ENCODE measurements at places on chromosomes 7 and 10.

GRCh38 chr7:24301703-24302102, 17.7 kb downstream of the NPY start:
- no peak for DNase-seq

DNA sequence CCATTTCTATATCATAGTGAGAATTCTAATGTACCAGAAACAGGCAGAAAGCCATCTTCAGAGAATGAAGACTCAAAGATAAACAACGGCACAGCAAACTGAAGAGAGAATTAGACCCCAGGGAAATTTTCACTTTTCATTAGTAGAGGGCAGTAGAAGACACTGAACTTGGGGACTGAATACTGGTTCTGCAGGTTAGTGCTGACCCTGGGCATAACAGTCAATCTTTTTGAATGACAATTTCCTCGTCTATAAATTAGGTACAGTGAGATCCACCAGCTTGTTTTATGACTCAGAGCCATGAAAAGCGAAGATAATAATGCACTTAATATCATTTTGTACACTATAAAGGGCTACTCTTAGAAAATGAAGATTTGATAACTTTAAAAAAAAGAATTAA, 13.7 kb downstream of the FKBP14 start:
- no peak for DNase-seq

- no peak for DNase-seq
Observed at GRCh38 chr7:156793334-156793733, 99.6 kb downstream of the LMBR1 start.

DNA sequence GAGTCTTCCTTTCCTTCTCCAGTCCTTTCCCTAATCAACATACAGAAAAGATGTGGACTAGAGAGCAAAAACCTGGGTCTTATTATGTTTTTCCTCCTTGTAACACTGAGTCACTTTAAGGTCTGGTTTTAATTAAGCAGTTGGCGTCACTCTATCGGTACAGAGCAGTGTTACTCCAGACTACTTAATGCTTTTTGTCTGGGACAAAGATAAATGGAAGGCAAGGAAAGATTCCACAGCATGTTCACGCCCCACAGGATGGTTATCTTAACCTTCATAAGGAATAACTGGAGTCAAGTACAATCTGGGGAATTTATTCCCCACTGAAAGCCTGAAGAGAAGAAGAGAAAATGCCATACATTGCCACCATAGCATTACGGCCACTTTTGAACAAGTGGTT, 145.7 kb downstream of the ELAPOR2 start:
- no peak for DNase-seq

DNA sequence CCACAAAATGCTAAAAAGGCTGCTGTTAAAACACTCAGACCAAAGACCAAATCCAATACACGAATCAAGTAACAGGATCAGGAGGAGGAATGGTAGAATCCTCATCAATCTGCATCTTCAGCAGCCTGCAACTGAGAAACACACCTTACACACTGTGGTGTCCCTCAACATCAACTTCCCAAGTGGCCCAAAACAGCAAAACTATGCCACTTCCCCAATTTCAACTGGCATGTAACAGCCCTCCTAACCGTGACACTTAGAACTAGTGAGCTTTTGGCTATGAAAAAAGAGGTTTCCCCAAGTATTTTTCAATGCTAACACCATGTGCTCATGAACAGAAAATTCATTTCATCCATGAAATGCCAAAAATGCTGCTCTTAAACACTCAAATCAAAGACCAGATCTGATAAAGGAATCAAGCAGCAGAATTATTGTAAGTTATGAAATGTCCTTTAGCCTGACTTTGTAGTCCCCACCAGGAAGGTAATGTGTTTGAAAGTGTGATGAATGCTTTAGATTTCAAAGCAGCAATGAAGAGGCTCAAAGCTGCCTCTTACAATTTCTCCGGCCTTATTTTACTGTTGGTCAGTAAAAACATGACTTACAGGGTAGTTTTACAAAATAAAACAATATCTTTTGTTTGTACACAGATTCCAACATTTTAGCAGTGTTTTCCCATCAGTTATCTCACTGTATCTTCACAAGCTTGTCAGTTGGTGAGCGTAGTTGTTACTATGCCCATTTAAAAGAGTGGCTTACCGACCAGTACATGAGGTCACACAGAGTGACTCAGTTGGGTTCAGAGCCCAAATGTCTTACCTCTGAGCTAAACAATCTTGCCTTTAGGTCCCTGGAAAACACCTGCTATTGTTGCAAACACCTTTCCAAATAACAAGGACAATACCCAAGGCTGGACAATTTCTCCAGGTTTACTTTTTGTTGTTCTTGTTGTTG, 65.7 kb upstream of the ASAH2 start:
- peak; percentile 59 for DNase-seq

DNA sequence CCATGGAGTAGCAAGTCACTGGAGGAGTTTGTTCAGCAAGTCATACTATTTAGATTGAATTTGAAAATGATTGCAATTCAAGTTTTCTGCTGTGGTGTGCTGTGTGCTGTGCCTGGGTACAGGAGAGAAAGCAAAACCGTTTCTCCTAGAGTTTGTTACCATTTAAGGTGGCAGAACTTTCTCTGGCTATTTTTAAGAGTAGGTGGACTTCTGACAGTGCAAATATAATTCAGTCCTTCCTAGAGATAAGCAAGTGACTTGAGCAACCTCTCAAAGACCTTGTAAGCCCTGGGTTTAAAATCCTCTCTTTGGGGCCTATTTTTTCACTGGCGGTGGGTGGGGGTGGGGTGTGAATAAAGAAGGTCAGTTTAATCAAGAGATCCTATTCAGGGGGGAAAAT, 42.9 kb upstream of the FGL2 start:
- DNase-seq, result no peak

GRCh38 chr10:7942859-7943258, 111.6 kb upstream of the GATA3 start:
- DNase-seq, result no peak

- peak; percentile 21 for DNase-seq
Observed at GRCh38 chr7:111796671-111797070, 234.4 kb upstream of the IMMP2L start.

DNA sequence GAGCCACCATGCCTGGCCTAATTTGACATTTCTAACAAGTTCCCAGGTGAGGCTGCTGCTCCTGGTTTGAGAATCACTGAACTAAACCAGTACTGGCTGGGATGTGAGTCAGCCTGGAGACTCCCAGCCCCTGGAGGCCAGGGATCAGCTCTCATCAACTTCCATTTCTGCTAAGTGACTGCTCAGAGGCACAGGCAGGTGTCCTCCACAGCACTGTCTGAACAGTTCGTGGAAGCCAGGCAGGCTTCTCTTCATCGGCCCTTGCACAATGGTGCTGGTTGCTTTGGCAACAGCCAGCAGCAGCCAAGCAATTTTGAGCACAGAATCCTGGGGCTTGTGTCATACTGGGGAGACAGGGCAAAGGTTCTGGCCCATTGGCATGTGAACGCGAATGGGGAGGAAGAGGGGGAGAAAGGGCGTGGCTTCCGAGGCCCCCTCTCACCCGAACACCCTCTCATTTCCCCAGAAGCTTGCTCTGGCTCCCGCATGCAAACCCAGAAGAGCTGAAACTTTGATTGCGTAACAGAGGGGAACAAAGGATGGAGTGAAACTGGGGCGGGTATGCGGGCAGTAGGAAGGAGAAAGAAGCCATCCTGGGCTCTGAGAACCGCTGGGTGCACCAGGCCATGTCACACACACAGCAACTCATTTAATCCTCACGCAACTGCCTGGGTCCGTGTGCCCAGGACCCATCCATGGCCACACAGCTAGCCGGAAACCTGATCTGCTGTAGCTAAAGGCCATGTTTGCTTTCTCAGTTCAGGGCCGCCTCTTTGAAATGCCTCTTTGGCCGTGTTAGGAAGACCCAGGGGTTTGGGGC, 9.0 kb upstream of the POR start:
- DNase-seq, result no peak

GRCh38 chr7:148116829-148117403, 473.6 kb upstream of the C7orf33 start:
- DNase-seq, result no peak

- no peak for DNase-seq
Observed at GRCh38 chr7:44646921-44647636, 40.7 kb downstream of the OGDH start.

DNA sequence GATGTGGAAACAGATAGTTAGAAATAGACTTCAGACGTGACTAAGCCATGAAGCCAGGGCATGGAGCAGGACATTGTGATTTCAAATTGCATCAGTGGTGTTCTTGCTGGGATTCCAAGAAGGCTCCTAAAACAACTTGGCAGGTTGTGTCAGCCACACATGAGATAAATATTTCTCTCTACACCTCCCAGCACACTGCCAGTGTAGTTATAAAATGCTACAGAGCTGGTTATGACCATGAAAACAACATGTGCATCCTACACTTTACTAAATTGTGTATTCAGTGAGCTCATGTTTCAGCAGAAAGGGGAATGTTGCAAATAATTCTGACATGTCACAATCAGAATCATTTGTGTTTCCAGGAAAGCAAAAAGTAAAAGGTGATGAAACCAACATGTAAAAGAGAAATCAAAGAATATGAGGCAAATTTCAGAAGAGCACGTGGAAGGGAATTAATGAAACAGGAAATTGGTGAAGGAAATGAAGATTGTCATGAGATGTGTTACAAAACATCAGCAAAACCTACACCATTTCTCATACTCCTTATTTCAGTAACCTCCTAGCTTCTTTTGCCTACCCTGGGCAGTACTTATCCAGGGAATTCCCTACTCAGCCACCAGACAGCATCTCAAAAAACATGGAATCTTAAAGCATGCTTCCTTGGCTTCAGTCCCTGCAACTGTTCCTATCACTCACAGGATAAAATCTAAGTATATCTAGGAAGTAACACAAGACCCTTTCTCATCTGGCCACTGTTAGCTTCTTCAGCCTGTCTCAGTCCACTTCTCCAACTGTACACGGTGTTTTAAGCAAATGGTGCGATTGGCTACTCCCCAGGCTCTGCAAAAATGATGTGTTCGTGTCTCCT, 5.8 kb upstream of the CYP3A7 start:
- DNase-seq, result no peak

DNA sequence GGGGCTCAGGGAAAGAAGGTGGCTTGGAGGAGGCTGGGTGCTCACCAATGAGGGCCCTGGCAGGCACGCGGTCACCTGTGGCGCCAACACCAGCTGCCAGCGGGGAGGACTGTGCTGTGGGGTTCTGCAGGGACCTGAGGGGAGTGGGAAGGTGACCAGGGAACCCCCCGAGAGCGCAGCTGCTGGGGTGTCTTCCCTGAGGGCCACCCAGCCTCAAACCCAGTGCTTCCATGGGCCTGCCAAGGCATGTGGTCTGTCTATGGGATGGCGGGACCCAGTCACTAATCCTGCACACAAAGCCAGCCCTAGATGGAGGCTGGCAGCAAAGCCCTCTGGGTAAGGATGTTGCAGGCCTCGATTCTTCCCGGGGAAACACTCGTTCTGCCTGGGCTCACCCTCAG, 117.1 kb downstream of the EBF3 start:
- DNase-seq, result no peak

- DNase-seq, result no peak
Observed at GRCh38 chr10:132149271-132149670, 37.5 kb upstream of the DPYSL4 start.

- no peak for DNase-seq
Observed at GRCh38 chr7:133428876-133429275, 176.0 kb downstream of the EXOC4 start.

DNA sequence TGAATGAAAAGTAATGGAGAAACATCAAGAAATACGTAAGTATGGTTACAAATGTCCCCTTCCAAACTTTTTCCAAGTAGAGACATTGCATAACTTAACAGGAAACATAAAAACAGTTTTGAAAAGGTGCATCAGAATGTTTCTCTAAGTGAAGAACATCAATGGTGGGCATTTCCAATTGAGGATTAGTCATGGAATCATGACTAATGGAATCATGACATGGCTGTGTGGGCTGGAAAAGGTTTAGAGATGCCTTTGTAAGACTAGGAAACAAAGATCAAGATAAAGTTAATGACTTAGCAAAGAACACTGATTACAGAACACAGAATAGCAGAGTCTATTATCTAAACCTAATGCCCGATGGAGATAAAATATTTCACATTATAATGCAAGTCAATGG, 272.0 kb downstream of the HPSE2 start:
- DNase-seq, result no peak

GRCh38 chr10:28930514-28931495, 253.5 kb downstream of the BAMBI start:
- DNase-seq, result no peak

DNA sequence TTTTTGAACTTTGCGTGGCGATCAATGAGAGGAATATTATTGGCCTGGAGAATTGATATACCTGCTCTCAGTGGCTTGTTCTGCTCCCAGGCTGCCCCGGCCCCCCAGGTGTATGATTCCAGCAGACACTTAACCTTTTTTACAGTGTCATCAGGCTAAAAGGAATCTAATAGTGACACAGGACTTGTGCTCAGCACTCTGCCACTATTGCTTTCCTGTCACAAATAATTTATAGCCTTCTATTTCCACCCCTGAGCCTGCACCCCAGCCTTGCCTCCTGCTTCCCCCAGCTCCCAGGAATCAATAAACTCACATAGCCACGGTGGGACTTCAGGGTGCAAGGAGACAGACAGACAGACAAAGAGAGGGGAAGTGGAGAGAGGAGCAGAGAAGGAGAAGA, 28.3 kb downstream of the PAX2 start:
- no peak for DNase-seq

DNA sequence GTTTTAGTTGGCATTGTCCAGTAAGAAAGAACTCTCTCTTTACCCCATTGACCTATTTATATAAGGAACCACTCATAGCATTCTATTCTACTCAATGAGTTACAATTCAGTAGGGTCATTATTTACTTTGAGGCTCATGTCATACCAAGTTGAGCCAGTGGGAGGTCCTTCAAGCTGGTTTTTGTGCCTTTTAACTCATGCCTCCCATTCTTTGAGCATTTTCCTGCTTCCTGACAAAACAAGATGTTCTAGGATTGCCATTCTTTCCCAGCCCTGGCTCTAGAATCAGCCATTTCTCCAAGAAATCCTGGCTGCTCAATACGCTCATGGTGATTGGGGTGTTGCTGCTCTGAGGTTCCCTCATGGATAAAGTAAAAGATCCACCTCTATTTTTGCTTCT, 250.1 kb downstream of the ABCA13 start:
- no peak for DNase-seq

GRCh38 chr10:101130984-101131961, at the start of gene TLX1:
Gene TLX1, plus strand, starts transcription at chr10:101131300. Its CDS starts 242 bp downstream, at chr10:101131542.
- peak; percentile 45 for DNase-seq

- no peak for DNase-seq
Observed at GRCh38 chr10:35579116-35579515, 26.0 kb upstream of the GJD4 start.

DNA sequence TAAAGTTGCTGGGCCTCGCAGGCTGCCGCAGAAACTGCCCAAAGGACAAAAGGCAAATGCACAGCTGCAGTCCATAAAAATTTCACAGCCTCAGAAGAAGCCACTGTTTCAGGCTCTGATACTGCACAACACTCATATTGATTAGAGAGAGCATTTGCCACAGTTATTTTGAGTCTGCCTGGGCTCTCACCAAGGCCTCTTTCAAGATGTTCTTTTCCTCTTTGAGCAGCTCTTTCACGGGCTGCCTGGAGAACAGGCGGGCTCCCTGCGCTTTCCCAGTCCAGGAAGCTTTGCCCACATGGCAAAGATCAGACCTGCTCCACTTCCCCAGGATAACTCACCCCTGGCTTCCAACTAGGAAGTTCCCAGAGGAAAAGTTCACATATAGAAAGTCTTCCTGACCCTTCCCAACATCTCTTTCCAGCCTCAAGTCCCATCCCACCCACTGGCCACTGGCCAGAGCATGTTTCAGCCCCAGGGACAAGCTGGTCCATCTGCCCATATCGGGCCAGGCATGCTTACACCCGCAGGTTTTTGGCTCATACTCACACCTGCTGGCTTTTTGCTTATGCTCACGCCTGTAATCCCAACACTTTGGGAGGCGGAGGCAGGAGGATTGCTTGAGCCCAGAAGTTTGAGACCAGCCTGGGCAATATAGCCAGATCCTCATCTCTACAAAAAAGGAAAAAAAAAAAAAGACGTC, 3.3 kb downstream of the SLIT1 start:
- no peak for DNase-seq

Data from K562 (cell line).